ENCODE measurements at places on chromosomes 5 and 9.

GRCh38 chr9:105994970-105995369, 300.6 kb downstream of the TMEM38B start:
- DNase-seq: peak; percentile 66

DNA sequence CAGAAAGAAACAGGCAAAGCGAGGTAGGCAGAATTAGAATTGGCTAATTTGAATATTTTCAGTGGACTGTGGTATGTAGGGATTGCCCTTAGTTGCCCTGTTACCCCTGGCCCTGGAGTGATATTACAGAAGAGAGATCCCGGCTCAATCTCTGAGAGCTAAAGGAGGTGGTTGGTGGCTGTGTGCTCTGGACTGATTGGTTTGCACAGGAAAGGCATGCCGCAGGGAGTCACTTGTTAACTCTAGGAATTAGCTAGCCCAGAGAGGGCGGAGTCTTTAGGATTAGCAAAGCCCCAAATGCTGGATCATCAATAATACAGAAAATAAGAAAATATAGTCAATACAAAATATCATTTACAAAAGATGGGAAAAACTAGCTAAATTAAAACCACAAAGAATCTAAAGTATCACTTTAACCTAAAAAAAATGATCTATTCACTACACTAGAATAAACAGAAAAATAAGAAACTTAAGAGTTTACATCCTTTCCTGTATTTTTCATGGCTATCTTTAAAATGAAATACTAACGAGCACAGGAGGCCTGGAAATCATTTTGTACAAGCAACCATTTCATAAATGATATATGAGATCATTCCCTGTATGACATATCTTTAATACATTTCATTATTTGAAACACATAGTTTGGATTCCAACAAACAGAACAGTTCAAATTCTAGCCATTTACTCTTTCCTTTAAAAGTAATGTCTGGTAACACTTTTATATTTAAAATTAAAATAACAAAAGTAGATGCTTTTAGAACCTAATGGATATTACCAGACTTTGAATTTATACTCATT, 71.1 kb downstream of the GNAQ start:
- DNase-seq: no peak

GRCh38 chr5:41683181-41683580, 172.8 kb upstream of the PLCXD3 start:
- no peak for DNase-seq

- peak; percentile 91 for DNase-seq
These were observed 40.7 kb downstream of the WNK2 start for GRCh38 chr9:93224591-93224990.

DNA sequence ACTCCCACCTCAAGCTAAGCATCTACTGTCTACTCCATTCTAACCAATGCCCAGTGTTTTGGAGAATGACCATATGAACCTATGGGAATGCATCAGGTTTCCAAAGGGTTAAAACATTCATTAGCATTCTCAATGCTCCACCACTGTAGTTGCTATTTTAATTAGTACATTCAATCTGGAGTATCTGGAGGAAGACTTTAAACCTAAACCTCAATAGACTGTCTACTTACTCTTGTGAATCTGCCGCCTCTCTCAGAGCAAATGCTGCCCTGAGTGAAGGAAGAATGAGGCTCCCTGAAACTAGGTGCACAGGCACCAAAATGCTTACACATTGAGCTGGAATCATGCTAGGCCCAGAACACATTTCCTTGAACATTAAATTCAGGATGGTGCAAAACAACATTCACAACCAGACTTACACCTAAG, 2.0 kb downstream of the ENC1 start:
- DNase-seq: no peak

GRCh38 chr5:112142769-112143270, 276.3 kb downstream of the EPB41L4A start:
- DNase-seq: no peak

DNA sequence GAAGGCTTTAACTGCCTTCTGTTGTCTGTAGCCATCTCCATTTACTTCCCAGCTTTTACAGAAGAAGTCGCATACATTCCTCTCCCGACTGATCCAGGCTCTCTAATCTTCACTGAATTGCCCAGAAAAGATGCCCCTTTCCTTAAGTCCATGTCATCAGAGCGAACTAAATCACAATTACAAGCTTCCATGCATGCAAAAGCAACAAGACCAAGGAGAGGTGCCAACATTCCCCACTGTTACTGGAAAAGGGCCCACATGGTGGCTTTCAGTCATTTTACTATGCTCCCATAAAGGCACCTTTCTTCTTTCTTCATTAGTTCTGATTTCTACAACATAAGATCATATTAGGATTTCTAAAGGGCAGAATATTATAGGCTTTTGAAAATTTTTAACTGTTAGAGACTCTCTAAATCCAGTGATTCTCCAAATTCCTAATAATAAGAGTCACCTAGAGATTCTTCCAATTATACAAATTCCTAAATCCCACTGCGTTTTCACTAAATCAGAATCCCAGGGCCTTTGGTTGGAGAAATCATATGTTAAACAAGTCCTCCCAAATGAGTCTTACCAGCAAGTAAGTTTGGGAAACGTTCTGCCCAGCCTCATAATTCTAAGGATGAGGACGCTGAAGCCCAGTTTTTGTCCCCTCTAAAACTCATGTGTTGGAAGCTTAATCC, 17.0 kb upstream of the ZFR start:
- DNase-seq: no peak

DNA sequence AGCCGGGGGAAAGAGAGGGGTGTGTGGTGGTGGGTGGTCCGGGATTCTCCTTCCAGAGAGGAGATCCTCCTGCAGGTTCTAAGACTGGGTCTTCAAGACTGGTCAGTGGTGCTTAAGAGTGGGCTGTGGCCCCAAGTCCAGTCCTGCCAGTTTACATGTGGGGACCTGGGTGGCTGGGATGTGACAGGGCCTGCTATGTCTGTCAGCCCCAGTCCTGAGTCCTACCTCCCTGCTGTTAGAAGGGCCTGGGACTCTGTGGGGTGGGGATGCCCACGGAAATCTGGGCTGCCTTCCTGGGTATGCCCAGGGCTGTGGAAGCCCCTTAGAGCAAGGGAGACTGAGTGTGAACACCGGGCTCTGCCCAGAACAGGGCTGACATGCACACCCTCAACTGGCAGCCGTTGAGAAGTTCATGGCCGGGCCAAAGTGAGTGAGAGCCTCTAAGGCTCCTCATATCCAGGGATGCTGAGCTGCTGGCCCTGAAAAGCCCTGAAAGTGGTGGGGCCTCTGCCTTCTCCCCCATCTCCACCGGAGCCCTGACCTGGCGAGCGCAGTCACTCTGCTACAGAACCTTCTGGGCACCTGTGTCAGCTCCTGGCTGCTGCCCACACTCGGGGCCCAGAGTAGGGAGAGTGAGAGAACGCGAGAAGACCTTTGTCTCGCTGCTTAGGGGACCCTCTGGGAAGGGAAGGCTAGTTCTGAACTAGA, 1.7 kb downstream of the PHF2 start:
- no peak for DNase-seq

DNA sequence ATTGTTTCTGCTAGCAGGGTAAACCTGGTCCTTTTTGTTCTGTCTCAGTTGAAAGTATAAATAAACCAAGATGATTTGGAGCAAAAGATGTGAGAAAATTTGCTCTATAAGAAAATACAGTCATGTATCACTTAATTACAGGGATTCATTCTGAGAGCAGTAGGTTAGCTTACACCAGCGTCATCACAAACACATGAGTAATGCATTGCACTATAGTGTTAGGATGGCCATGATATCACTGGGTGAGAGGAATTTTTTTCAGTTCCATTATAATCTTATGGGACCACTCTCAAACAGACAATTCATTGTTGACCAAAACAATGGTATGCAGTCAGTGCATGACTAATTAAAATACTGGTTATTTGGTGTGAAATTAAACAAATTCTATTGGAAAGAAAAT, 430.9 kb downstream of the CHSY3 start:
- no peak for DNase-seq

GRCh38 chr9:90841615-90842014, 40.0 kb downstream of the SYK start:
- DNase-seq: no peak

- no peak for DNase-seq
These were observed 7.1 kb upstream of the RARS1 start for GRCh38 chr5:168479166-168479565.

- DNase-seq: peak; percentile 82
These were observed 661 bp downstream of the NSMF start for GRCh38 chr9:137458194-137459151.

GRCh38 chr5:38994324-38994927, 79.8 kb downstream of the RICTOR start:
- peak; percentile 92 for DNase-seq

GRCh38 chr5:149583394-149583793, 2.1 kb downstream of the ARHGEF37 start:
- peak; percentile 12 for DNase-seq

DNA sequence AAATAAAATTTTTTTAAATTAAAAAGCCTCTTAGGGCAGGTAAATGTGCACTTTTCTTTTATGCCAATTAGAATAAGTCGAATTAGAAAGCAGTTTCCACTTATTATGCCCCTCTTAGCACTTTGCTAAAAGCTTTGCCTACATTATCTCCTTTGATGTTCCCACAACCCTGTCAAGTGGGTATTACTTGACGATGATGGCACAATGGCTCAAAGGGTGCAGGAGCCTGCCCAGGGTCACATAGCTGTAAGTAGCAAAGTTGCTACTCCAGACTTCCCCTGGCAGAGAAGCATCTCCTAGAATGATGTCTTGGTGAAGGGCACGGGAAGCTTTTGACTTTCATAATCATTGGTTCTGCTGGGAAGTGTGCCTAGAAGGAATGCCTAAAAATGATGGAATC, 18.4 kb upstream of the IQGAP2 start:
- no peak for DNase-seq

GRCh38 chr9:81573415-81574321, 115.7 kb downstream of the TLE1 start:
- DNase-seq: no peak

DNA sequence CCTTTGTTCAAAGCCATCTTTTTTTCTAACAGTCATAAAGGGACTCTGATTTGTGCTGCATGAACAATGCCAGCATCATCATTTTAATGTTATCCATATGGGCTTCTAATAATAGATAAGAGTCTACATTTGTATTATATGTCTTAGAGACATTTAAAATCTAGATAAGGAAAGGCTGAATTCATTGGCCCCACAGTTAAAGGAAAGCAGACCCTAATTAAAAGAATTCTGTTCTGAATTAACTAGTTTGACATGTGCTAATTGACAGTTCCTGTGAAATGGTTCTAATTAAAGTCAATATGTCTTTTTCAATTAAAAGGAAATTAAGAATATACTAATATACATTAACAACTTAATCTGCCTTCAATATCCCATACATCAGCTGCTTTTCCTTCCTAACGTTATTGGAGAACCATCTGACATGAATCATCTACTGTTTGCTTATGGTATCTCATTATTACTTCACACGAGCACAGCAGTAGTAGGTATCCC, 104.7 kb downstream of the NR2F1-AS1 start:
- DNase-seq: no peak

DNA sequence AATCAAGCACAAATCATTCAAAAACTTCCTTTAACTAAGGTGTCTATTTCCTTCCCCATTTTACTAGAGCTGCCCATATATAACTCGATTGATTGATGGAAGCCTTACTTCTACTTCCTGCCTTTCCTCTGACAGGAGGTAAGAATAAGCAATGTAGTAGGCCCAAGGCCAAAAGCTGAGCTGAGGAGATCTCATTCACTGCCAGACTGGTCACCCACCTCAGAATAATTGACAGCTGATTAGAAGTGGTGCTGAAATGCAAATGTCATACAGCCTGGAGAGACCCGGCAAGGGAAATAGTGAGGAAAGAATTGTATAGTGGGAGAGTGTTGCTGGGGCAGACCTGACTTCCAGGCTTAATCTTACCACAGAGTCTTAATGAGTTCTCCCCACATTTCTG, 239.9 kb downstream of the SAXO1 start:
- no peak for DNase-seq

- no peak for DNase-seq
These were observed 280.6 kb downstream of the EBF1 start for GRCh38 chr5:158819095-158819494.

GRCh38 chr5:132270335-132270665, 12.8 kb downstream of the PDLIM4 start:
- no peak for DNase-seq

DNA sequence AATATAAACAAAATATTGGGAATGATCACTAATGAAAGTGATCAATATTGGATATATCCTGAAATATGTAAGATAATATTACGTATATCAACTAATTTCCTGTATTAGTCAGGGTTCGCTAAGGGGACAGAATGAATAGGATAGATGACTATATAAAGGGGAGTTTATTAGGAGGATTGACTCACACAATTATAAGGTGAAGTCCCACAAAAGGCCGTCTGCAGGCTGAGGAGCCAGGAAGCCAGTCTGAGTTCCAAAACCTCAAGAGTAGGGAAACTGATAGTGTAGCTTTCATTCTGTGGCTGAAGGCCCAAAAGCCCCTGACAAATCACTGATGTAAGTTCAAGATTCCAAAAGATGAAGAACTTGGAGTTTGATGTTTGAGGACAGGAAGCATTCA, 561.1 kb downstream of the PRDM9 start:
- no peak for DNase-seq

Measured in NCI-H2171 treated with DMSO at 0.1 percent for 48 hours (cell line).